GM19239 (cell line): ENCODE measurements at places on chromosomes 13 and 19.

- no peak for DNase-seq
Measured at GRCh38 chr13:96671073-96671472, 323.2 kb downstream of the OXGR1 start.

DNA sequence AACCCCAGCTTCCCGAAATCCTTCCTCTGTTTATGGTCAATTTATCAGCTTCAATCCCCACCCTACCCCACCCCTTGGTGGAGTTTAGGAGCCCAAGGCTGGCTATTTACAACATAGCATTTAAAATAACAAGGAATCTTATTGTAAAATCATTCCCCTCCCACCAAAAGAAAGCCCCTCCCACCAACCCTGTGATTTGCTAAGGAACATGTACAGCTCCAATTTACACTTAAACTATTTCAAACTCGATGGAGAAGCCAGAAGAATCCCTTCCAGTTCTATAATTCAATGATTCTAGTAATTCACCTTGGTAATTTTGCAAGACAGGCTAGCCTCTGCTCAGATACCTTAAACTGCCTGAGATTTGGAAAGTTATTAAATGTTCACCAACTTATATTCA lies 3.0 kb downstream of the LATS2 start:
- DNase-seq, result no peak

GRCh38 chr13:29465741-29466293 lies 129.7 kb downstream of the SLC7A1 start:
- no peak for DNase-seq

DNA sequence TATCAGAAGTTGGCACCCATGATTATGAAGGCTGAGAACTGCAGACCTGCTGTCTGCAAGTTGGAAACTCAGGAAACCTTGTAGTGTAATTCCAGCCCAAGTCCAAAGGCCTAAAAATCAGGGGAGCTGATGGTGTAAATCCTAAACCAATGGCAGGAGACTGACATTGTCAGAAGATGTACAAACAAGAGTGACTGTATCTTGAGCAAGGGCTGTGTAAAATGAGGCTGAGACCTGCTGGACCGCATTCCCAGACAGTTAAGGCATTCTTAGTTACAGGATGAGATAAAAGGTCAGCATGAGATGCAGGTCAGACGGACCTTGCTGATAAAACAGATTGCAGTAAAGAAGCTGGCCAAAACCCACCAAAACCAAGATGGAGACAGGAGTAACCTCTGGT lies 147.7 kb downstream of the COG6 start:
- no peak for DNase-seq
